HAP-1 (cell line): ENCODE measurements at places on chromosomes 6 and 20.
A peak's percentile ranks its signal among the peaks of the same experiment; 100 is the strongest.

GRCh38 chr20:44384423-44385027, 29.0 kb downstream of the HNF4A start:
- peak; percentile 51 for DNase-seq

- DNase-seq: peak; percentile 59
Observed at GRCh38 chr6:99467509-99468106, 42.5 kb upstream of the PNISR start.

GRCh38 chr6:43254138-43254817, 11.0 kb downstream of the TTBK1 start:
- DNase-seq: no peak

GRCh38 chr6:111061508-111061907, 25.8 kb upstream of the SLC16A10 start:
- DNase-seq: no peak

DNA sequence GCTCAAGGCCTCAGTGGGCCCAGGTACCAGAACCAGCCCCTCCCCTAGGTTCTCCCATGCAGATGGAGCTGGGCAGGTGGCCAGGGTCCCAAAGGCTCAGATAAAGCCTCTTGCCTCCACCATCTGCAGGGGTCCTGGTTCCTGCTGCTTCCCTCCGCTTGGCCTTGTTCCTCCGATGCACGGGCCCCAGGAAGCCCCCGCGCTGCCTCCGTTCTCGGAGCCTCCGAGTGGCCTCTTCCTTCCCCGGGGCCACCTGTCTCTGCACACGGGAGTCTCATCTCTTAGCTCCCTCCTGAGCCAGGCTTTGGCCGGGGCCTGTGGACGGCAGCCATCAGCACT, 1.9 kb upstream of the PTK6 start:
- no peak for DNase-seq

- DNase-seq: no peak
Observed at GRCh38 chr20:43529457-43530153, 22.1 kb downstream of the L3MBTL1 start.

DNA sequence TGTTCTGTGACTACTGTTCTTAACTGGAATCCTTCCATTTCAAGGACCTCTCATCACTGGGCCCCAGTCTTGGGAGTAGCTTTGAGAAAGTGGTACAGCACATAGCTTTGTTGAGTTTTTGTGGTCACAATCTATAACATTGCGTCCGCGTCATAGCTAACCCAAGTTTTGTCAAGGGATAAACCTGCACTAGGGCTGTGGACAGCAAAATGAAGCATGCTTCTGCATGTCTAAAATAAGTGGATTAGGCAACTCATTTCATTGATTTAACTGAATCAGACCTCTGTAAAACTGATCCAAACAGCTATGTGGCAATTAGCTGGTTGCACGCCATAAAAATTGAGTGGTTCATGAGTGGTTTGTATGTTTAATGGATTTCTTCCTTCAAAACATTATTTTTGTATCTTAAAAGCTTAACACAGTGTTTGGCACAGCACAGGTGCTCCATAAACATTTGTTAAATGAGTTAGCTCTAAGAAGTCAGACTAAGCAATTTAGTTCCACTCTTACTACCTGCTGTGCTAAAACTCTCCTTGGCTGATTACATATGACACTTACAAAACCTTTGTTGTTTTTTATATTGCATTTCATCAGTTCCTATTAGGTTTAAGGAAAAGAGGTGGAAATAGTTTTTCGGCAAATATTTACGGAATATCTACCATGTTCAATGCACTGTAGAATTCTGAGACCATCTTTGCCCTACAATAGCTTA, 160.3 kb upstream of the ATXN1 start:
- no peak for DNase-seq

DNA sequence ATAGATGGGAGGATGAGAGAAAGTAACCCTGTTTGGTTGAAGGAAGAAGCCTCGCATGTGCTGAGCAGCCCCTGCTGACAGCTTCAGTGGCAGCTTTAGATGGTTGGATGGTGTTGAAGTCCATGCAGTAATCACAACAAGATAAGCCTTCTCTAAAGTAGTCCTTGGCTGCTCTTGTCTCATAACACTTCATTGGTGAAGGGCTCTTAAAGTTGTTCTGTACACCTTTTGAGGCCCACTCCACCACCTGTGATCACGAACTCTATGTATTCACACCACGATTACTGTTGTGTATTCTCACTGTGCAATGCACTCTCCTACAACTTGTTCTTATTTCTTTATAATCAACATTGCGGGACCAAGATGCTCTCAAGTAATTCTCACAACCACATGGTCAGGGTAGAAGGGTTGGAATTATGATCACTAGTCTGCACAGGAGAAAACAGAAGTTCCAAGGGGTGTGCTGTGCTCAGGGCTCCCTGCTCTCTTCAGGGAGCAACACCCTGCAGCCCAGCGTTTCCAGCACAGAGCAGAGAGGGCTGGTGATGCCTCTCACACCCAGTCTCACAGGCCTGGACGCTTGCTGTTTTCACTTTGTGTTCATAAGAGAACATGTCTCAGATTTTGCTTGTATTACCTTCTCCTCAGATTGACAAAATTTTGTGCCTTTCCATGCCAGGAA, 294.4 kb downstream of the SMOC2 start:
- no peak for DNase-seq
